ENCODE measurements at places on chromosomes 3 and 15.

- peak; percentile 48 for DNase-seq
Measured at GRCh38 chr3:97952280-97952679, 20.0 kb downstream of the RIOX2 start.

GRCh38 chr3:102485701-102486100 lies 50.9 kb downstream of the ZPLD1 start:
- no peak for DNase-seq

- DNase-seq: no peak
Measured at GRCh38 chr15:99683000-99683670, 50.1 kb downstream of the LYSMD4 start.

GRCh38 chr3:98583766-98584165 lies 9.6 kb downstream of the CPOX start:
- DNase-seq: no peak

DNA sequence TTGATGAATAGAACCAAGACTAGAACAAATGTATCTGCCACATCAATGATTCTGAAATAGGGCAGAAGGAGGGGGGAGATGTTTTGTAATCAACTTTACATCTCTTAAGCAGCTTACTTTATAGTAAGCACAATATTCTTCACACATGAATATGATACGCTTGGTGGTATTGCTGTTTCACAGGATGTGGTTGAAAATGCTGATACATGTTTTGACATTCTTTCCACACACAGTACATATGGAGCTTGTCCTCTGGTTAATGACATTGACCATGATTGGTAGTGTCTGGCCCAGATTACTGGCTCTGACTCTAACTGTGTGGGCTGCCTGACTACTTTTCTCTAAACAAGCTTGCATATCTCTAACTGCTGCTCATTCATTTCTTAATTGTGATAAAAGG lies 168.9 kb downstream of the KLHL25 start:
- DNase-seq: no peak

- no peak for DNase-seq
Measured at GRCh38 chr15:47409600-47409999, 307.7 kb upstream of the SEMA6D start.

DNA sequence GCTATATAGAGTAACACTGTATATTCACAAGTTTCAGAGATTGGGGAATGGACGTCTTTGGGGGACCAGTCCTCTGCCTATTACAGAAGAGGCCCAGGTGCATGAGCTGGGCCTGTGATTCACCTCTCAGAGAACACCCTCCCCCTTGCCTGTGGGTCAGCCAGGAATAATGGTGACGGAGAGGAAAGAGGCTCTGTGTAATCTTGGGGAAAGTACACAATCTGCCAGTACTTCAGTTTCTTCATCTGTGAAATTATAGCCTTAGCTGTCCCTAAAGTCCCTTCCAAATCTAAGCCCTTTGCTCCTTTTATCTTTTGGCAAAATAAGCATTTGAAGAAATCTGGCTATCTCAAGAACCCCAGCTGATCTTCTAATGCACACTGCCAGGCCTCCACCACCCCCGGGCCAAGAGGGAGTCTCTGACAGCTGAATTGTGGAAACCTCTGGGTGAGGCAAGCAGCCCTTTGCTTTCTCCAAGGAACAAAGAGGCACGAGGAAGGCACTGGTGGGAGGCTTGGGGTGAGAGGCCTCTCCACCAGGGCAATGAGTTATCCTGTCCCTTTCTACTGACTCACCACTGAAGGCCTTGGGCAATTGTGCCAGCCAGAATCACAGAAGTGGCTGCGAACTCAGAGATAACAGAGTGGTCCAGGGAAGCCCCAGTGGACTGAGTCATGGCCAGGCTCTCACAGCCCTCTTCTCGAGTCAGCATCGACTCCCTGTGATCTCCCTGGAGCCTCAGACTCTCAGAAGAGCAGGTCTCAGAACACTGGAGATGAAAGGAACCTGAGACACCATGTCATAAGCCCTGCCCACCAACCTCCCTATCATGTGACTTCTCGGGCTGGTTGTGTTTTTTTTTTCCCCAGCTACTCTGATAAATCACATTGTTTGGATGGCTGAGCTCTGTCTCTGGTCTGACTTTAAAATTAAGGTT lies 31.8 kb downstream of the CCNL1 start:
- peak; percentile 88 for DNase-seq

DNA sequence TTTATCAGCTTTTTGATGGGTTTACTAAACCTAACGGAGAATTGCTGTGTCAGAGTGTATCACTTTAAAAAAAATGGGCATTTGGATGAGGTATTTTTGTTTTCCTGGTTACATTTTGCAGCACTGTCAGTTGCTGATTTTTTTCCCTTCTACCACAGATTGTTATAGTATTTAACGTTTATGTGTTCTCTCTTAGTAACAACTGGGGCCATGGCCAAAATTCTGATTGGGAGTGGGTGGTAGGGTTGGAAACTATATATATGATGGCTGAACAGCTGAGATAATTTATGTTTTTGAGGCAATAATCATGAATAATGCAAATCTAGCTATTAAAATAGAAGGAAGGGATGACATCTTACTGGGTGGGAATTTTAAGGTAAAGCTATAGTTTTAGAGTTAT lies 229.4 kb upstream of the SUCLG2 start:
- DNase-seq: no peak

- DNase-seq: no peak
Measured at GRCh38 chr3:156867920-156868319, 41.8 kb downstream of the LEKR1 start.

DNA sequence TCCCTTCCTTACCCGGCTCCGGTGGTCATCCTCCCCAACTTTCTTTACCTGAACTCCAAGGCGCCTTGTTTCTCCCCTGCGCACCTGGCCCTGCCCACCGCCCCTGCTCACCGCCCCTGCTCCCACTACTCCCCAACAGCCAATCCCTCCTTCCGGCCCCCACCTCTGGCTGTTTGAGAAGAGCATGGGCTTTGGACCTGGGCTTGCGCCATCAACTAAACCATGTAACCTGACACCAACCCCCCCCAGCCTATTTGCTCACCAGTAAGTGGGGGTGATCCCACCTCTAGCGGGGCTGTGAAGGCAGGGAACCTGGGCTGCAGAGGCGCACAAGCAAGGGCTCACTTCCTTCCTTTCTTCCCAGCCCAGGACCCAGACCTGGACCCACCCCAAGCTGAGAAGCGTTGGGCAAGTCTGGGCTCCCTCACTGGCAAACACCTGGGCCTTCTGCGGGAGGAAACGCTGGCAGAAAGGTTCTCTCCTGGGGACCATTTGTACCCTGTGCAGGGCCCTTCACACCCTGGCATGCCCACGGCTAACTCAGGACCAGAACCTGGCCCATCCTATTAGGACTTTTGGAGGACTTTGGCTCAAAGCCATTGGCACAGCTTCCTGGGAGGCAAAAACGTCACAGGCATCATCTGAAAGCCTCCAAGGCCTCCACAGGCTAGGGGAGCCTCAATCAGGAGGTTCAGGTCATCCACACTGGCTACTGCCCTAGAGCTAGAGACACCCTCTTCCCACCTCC lies at the start of gene PLXNB1:
TSS of gene PLXNB1 (minus strand) at position 127 of the 748 bp plus-strand sequence. CDS start 5,475 bp downstream, outside the sequence.
- no peak for DNase-seq

- DNase-seq: no peak
Measured at GRCh38 chr15:62773369-62774165, 269.0 kb upstream of the TPM1 start.

GRCh38 chr3:48595075-48595525 lies at the start of gene COL7A1:
COL7A1 (minus strand) TSS chr3:48595329; CDS start chr3:48595159, 170 bp downstream.
- no peak for DNase-seq

- DNase-seq: no peak
Measured at GRCh38 chr15:69724333-69724732, 271.7 kb downstream of the RPLP1 start.

DNA sequence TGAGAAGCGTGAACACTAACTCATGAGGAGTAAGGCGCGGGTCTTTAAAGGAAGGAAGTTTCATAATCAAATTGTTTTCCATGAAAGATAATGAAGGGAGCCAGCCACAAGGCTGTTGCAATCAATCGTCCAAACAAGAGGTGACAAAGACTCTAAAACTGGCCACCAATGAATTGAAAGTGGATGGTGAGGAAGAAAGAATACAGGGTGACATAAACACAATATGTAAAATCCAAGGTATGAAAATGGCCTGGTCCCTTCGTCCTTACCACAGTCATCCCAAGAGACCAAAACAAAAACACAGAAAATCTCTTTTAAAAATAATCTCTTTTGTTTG lies 12.0 kb downstream of the CD86 start:
- DNase-seq: no peak

DNA sequence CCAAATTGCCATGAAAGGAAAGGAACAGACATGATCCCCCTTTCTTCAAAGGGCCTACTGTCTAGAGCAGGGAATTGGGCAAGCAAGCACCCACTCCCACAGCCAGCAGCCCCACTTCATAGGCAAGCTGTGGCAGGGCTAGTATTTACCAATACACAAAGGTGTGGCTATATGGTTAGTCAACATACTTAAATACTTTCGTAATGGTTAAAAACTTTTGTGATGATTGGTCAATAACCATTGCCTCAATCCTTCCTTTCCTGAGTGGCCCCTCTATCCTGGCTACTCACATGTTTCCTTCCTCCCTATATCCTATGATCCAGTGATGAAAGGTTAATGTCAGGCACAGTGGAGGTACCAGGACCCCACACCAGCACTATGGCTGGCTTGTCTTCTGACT lies 30.1 kb upstream of the ARL8B start:
- no peak for DNase-seq

GRCh38 chr3:174884776-174885568 lies 25.8 kb downstream of the NAALADL2 start:
- no peak for DNase-seq

- DNase-seq: no peak
Measured at GRCh38 chr3:33083958-33084357, 13.0 kb downstream of the GLB1 start.

DNA sequence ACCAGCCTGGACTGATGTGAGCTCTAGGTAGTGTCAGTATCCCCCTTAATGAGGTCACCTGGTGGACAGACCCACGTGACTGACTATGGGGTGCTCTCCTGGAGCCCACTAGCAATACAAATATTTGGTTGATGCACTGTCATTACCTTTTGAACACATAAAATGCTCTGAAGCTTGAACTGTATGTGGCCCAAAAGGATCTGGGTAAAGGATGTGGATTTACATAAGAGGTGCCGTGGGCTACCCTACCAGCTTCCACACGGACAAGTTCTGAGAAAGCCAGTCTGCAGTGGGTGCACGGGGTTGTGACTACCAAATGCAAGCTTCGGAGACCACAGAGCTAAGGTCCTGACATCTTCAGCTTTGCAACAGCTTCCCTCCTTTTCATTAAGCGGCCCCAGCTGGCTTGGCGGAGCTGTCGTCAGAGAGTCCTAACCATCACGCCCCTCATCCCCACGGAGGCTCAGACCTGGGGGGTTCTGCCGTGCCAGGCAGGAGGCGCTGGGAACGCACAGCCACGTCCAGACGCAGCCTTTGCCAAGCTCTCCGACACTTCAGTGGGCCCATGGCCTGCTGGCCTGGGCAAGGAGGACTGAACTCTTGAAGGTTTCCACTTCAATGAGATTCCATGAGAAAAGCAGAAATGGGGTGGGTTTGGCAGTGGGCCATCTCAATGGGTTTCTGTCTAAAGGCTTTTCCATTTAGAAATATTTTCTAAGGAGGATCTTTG lies 228.3 kb downstream of the ADAMTS17 start:
- DNase-seq: no peak

GRCh38 chr15:70114221-70114620 lies 16.5 kb upstream of the TLE3 start:
- DNase-seq: no peak

- DNase-seq: no peak
Measured at GRCh38 chr3:133709139-133709750, 36.9 kb upstream of the TF start.

- no peak for DNase-seq
Measured at GRCh38 chr3:8311321-8311720, 190.3 kb upstream of the LMCD1 start.

GRCh38 chr15:31080591-31081014 lies 20.9 kb downstream of the TRPM1 start:
- DNase-seq: no peak

GRCh38 chr3:177931346-177931745 lies 604.9 kb upstream of the KCNMB2 start:
- no peak for DNase-seq

- no peak for DNase-seq
Measured at GRCh38 chr3:13106308-13107001, 33.2 kb upstream of the IQSEC1 start.

DNA sequence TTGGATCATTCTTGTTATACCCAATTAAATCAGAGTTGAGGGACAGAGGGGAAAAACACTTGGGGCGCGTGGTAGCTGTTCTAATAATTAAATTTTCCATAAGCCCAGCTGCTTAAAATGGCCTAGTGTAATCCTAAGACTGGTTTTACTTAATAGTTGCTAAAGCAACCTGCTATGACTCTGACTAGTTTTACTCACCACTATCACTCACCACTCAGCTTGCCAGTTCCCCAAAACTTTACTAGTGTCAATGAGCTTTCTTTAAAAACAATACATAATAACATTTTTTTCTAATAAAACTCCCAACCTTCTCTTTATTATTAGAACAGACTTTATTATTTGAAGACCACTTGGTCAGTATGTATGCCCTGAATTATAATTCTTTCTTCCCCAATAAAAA lies 49.6 kb downstream of the ECT2 start:
- DNase-seq: no peak

GRCh38 chr15:59993950-59994401 lies 10.1 kb upstream of the FOXB1 start:
- no peak for DNase-seq

DNA sequence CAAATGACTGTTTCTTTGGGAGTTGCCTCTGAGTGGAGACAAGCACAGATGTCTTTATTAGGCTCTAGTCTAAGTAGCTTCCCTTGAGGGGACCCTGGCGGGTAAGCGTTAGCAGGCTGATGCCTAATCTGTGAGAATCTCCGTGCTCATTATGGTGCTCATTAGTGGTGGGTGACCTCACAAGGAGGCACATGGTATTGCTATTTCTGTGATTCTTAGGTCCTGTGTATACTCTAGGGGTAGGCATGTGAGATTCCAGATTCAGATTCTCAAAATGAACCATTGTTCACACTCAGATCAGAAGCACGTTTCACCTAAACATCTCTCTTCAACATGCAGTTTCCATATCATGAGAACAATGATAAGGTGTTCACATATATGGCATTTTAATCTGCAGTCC lies 809.7 kb downstream of the NR2F2 start:
- no peak for DNase-seq

GRCh38 chr3:56421205-56421604 lies 47.1 kb downstream of the ERC2 start:
- no peak for DNase-seq

- no peak for DNase-seq
Measured at GRCh38 chr15:91974321-91974720, 120.8 kb downstream of the SLCO3A1 start.

GRCh38 chr3:135513106-135514059 lies 452.1 kb upstream of the PPP2R3A start:
- peak; percentile 65 for DNase-seq

GRCh38 chr3:23785882-23786281 lies 19.9 kb upstream of the UBE2E1 start:
- DNase-seq: no peak

- no peak for DNase-seq
Measured at GRCh38 chr3:98592345-98592935, 971 bp downstream of the CPOX start.

DNA sequence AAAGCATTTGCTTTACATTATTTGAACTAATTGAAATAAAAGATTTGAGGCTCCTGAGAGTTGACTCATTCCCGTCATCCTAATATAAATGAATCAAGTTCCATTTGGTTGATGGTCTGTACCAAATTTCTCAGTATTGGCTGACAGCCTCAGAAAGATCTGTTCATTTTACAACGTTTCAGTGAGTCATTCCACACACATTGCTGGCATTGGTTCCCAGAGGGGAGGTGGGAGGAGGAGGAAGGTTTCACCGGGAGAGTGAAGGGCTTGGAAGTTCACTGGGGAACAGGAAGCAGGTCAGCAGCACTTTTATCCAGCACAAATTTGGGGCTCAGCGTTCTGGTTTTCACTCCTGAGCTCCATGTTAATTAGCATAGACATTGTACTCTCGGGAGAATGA lies 176.7 kb upstream of the CADPS start:
- peak; percentile 91 for DNase-seq
